A549 treated with Mapracorat at 1 μM for 4 hours (cell line): ENCODE measurements at places on chromosomes 11 and 22. TPM values are rescaled to one million over a fixed set of nuclear protein-coding genes. Genes with fewer than 3 reads are reported as not detected.

PES1 gene
- total RNA-seq = 101 to 120 TPM (median 108 TPM) in 5 replicates

CYB5R2 gene
- 4.3 to 5.5 TPM (median 4.9 TPM) in 5 replicates for total RNA-seq

GNAZ gene
- total RNA-seq = 2.3 to 2.9 TPM (median 2.5 TPM) in 5 replicates

CRYBB1 gene
- total RNA-seq = not detected in 5 replicates

CYP2D6 gene
- 0.41 to 0.93 TPM (median 0.63 TPM) in 5 replicates for total RNA-seq

ZNF214 gene
- total RNA-seq = 0.56 to 0.98 TPM (median 0.79 TPM) in 5 replicates

TRIM51 gene
- total RNA-seq = not detected in 5 replicates

DRAP1 gene
- 171 to 273 TPM (median 214 TPM) in 5 replicates for total RNA-seq

DRD4 gene
- 0.09 to 0.64 TPM (median 0.32 TPM) in 5 replicates for total RNA-seq

OR2AG2 gene
- 0.03 TPM in 1 of 5 replicates, not detected in the others for total RNA-seq

SERHL2 gene
- total RNA-seq = 0.28 to 0.56 TPM (median 0.29 TPM) in 5 replicates

RHOD gene
- total RNA-seq = 32.6 to 53.3 TPM (median 47.9 TPM) in 5 replicates

RGL4 gene
- total RNA-seq = not detected in 5 replicates

LRRC74B gene
- not detected in 5 replicates for total RNA-seq

FAM227A gene
- 0.74 to 1.3 TPM (median 0.75 TPM) in 5 replicates for total RNA-seq

MARK2 gene
- 25.1 to 28.9 TPM (median 27.7 TPM) in 5 replicates for total RNA-seq

SGSM1 gene
- 0.24 to 0.76 TPM (median 0.58 TPM) in 5 replicates for total RNA-seq

ZNF143 gene
- total RNA-seq = 8.7 to 12.5 TPM (median 10.4 TPM) in 5 replicates

OR52I2 gene
- total RNA-seq = not detected in 5 replicates

HBE1 gene
- total RNA-seq = 0.20 TPM in 1 of 5 replicates, not detected in the others

ADAMTS15 gene
- 4.7 to 8.1 TPM (median 6.8 TPM) in 5 replicates for total RNA-seq

FLRT1 gene
- 0.03 to 0.10 TPM (median 0.06 TPM) in 4 of 5 replicates, not detected in the other for total RNA-seq

SLC22A12 gene
- total RNA-seq = not detected in 5 replicates

OR9Q1 gene
- not detected in 5 replicates for total RNA-seq

C11orf86 gene
- total RNA-seq = 44.1 to 80.8 TPM (median 70.7 TPM) in 5 replicates

PGA3 gene
- not detected in 5 replicates for total RNA-seq

SLC22A25 gene
- total RNA-seq = not detected in 5 replicates

EXPH5 gene
- total RNA-seq = 0.01 to 0.05 TPM (median 0.03 TPM) in 5 replicates

NUP50 gene
- 25.5 to 31.8 TPM (median 29.4 TPM) in 5 replicates for total RNA-seq

OR8B12 gene
- not detected in 5 replicates for total RNA-seq

C11orf52 gene
- 0.18 to 0.28 TPM (median 0.21 TPM) in 3 of 5 replicates, not detected in the others for total RNA-seq

VPS51 gene
- total RNA-seq = 50.7 to 52.5 TPM (median 51.8 TPM) in 5 replicates

KCNA4 gene
- not detected in 5 replicates for total RNA-seq

CARNS1 gene
- total RNA-seq = 0.08 to 0.21 TPM (median 0.13 TPM) in 5 replicates

ATF4 gene
- 314 to 356 TPM (median 330 TPM) in 5 replicates for total RNA-seq

KCNJ1 gene
- 0.06 TPM in 1 of 5 replicates, not detected in the others for total RNA-seq

MAPK8IP1 gene
- 5.3 to 6.5 TPM (median 6.3 TPM) in 5 replicates for total RNA-seq

PNPLA3 gene
- total RNA-seq = 0.45 to 1.6 TPM (median 0.99 TPM) in 5 replicates

HEPHL1 gene
- not detected in 5 replicates for total RNA-seq

CHEK1 gene
- 27.5 to 34.0 TPM (median 31.4 TPM) in 5 replicates for total RNA-seq

FIBIN gene
- not detected in 5 replicates for total RNA-seq

LRP4 gene
- 6.4 to 8.0 TPM (median 7.3 TPM) in 5 replicates for total RNA-seq

ME3 gene
- total RNA-seq = 14.6 to 19.7 TPM (median 18.3 TPM) in 5 replicates

SNX32 gene
- total RNA-seq = 0.09 TPM in 1 of 5 replicates, not detected in the others

TRMT112 gene
- 391 to 479 TPM (median 434 TPM) in 5 replicates for total RNA-seq

OR5B21 gene
- not detected in 5 replicates for total RNA-seq

CCDC73 gene
- total RNA-seq = 0.05 TPM in 1 of 5 replicates, not detected in the others

SPDYC gene
- not detected in 5 replicates for total RNA-seq

OR56B4 gene
- total RNA-seq = not detected in 5 replicates

MMP11 gene
- 0.08 to 0.43 TPM (median 0.27 TPM) in 5 replicates for total RNA-seq

NXPE1 gene
- total RNA-seq = not detected in 5 replicates

SERPING1 gene
- total RNA-seq = 0.63 to 1.0 TPM (median 0.83 TPM) in 5 replicates

ANKK1 gene
- 0.07 TPM in 1 of 5 replicates, not detected in the others for total RNA-seq

LRRC4C gene
- total RNA-seq = not detected in 5 replicates

SHISAL1 gene
- total RNA-seq = 3.1 to 3.9 TPM (median 3.4 TPM) in 5 replicates

P2RX3 gene
- total RNA-seq = 0.10 to 0.29 TPM (median 0.18 TPM) in 5 replicates
